NCI-H1930 (cell line): ENCODE measurements at places on chromosomes 11 and 22.

DNA sequence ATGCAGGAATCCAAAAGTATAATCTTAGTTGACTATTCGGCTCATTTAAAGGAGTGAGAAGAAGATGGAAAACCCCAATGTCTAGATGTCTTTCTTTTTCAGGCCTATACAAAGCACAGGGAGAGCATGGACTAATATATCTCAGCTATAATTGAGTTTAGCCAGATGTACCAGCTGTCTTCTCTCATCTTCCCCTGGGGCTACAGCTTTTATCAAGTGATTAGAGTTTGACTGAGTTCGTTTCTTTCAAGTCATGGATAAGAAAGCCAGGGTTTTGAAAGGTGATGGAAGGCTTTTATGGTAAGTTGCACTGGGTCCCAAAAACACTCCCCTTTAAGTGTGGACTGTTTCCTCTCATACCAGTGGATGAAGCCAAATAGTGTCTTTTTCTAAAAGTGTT lies 1172.8 kb upstream of the TENM4 start:
- DNase-seq, result no peak

GRCh38 chr11:108960501-108960900 lies 295.6 kb downstream of the DDX10 start:
- no peak for DNase-seq

GRCh38 chr11:17508791-17509190 lies 32.1 kb upstream of the ABCC8 start:
- no peak for DNase-seq

DNA sequence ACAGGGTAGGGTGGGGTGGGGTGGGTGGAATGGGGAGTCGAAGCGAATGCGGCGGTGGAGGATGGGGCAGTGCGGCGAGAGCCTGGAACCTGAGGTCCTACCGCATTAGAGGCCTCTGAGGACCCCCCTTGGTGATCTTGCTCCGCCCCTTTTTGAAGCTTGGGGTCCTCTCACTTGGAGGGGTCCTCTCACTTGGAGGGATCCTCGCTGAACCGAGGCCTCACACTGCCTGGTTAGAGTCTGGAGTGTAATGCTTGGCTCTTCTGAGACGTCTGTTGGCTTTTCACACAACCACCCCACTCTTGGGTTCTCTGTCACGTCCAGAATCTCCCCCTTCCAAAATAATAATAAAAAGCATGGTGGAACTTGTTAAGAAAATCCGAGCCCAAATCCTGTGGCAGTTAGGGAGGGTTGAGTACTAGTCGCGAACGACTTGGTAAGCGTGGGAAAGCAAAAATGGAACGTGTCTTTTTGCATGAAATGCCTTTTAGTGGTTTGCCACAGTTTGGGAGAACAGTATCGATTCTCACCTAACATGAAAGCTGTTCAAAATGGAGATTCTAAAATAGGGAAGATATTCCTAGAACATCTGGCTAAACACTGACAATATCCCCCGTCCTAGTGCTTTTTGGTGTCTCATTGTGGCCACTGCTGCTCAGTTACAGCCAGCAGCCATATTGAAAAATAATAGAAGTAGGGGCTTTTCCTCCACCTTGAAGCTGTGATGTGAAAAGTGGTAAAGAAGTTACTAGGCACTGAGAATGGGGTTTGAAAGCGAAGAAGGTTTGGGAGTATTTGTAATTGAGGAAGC lies 822 bp downstream of the RBX1 start:
- no peak for DNase-seq

DNA sequence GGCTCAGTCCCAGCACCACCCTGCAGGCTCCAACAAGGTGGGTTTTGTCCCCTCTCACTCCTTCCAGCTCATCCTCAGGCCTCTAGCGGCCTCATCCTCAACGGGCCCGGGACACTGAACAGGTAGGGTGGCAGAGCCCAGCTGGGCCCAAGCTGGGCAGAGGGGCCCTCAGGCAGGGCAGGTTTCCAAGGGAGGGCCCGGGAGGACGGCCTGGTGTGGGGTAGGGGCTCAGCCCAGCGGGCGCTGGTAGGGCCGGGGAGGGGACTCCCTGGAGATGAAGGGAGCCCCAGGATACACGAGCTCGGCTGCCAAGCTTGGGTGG lies 2.5 kb upstream of the IFITM10 start:
- no peak for DNase-seq

DNA sequence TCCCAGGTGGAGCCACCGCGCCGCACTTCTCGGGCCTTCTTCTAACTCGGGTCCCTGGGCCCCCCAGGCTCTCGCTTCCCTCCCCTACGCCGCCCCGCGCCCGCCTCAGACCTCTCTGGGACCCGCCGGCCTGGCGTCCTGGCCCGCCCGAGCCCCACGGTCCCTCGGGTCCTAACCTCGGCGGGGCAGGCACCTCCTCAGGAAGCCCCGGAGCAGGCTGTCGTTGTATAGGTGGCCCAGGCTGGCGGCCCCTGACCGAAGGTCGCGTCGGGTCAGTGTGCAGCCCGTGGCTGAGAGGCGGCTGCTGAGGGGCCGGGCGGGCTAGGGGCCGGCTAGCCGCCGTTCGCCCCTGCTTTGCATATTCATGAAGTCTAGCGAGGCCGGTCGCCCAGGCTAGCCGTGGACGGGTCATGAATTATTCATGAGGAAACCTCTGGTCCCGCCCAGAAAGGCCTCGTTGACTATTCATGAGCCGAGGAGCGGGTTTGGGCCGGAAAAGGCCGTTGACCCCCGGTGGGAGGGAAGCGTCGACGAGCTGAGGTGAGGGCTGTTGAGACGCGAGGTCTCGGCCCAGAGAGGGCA lies at the start of gene HORMAD2:
TSS of gene HORMAD2 (plus strand) at position 513 of the 582 bp plus-strand sequence. CDS start 13,489 bp downstream, outside the sequence.
- DNase-seq, result no peak

GRCh38 chr11:109132539-109132938 lies 289.5 kb upstream of the C11orf87 start:
- no peak for DNase-seq

- DNase-seq, result no peak
Observed at GRCh38 chr22:26225207-26225606, 55.9 kb downstream of the SEZ6L start.

- DNase-seq, result peak; percentile 53
Observed at GRCh38 chr22:28600546-28601143, 79.0 kb downstream of the TTC28 start.

DNA sequence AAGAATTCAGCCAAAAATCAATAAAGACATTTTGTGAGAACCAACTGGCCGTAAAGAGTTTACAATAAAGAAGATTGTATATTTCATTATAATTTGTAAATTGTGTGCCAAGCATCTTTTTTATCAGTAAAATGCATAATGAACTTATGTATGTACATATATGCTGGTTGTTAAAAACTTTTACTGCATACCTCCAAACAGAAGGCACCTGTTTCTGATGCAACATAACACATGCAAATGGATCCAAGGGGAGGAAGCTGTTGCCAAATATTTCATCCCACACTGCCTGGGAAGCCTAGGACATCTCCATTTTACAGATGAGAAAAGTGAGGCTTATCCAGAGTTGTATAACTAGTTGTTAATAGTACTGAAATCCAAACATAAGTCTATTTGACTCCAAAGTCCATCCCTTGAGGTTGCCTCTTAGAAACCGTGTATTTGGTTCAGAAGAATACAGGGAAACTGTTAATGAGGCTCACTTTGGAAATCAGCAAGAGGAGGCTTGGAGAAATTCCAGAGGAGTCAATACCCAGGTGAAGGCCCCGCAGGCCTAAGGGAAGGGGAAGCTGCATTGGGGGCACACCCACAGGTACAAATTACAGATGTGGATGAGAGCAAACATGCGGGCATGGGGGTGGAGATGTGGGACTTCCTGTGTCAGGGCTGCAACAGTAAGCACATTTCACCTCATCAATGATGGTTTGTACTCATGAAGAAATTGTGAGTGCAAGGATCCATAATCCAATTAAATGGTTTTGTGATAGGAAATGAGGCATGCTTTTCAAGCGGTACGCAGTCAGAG lies 51.1 kb downstream of the RCN1 start:
- DNase-seq, result no peak

DNA sequence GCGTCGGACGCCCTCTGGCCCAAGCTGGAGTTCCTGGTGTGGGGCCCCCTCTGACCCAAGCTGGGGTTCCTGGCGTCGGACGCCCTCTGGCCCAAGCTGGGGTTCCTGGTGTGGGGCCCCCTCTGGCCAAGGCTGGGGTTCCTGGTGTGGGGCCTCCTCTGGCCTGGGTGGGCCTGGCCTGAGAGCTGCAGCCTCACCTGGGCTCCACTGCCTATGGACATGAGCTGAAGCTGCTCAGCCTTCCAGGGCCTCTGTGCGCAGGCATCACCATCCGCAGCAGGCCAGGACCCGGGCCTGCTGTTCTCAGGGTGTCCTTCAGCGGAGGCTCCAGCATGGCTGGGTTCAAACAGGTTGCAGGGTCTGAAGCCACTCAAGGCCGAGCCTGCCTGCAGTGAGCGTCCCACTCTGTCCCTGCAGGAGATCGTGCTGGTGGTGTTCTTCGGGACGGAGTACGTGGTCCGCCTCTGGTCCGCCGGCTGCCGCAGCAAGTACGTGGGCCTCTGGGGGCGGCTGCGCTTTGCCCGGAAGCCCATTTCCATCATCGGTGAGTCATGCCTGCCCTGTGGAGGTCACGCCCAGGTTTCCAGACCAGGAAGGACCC lies 125.5 kb downstream of the KCNQ1 start:
- no peak for DNase-seq

- no peak for DNase-seq
Observed at GRCh38 chr22:25623851-25624250, 59.4 kb downstream of the GRK3 start.

DNA sequence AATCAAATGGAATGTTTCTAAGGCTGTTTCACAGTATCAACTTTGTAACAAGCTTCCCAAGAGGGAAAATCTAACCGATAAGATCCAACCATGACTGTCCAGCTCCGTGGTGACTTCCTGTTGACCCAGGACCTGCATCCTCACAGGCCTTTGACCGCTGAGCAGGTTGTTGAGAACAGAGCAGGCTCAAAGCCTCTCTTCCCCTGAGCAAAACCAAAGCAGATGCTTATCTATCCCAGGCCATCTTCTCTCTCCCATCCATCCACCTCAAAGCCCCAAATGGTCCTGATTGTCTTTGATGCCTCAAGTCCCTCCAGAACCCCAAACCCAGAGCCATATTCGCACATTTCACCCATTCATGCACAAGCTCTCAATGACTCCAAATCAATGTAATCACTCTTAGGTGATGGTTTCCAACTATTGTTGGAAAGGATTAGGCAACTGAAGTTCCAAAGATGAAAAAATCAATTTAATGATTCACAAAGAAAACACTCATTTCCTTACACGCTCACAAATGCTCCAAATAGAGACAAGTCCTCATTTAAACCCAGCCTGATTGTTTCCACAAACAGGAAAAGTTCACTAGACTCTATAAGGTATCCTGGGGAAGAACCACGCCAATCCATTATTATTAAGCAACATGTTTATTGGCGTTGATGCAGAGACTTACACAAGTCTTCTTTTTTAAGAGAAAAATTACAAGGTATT lies 48.7 kb downstream of the C11orf58 start:
- DNase-seq, result no peak

GRCh38 chr22:36196254-36197064 lies 5.2 kb downstream of the APOL4 start:
- DNase-seq, result no peak

GRCh38 chr22:44411226-44412135 lies 86.6 kb downstream of the RTL6 start:
- no peak for DNase-seq

DNA sequence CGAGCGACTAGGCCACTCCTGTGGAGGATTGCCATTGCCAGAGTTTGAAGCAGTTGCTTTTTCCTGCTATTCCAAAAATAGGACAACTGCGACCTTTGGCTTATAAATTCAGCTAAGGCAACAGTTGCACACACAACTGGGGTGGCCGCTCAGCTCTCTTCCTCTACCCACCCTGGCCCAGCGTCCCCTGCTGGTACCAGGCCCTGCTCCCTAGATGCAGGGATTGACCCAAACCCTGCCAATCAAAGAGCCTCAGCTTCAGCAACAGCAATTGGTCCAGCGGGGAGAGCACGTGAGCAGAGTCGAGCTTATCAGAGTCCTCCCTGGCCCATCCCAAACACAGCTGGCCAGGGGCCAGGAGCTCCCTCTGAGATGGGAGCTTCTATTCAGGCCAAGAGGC lies 22.0 kb upstream of the CABP2 start:
- no peak for DNase-seq

GRCh38 chr22:24841261-24841660 lies 35.2 kb downstream of the SGSM1 start:
- DNase-seq, result no peak

- no peak for DNase-seq
Observed at GRCh38 chr22:38471237-38471636, 3.3 kb downstream of the KDELR3 start.

DNA sequence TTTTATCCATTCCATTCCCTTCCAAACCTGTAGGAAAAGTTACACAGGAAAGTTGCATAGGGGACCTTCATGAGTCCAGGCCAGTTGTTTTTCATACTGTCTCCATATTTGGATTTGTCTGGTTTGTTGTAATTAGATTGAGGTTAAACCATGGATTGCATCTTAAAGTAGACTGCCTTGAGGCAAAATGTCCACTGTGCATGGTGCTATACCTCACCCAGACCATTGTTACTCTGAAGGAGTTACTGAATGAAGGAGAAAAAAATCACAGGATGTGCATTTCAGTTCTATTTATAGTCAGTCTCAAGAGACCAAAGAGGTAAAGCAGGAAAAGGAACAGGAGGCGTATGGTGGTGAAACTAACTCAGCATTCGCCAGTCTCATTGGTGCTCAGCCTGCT lies 29.6 kb upstream of the L3MBTL2 start:
- DNase-seq, result no peak

- DNase-seq, result peak; percentile 77
Observed at GRCh38 chr11:118907051-118908042, 18.4 kb downstream of the BCL9L start.

DNA sequence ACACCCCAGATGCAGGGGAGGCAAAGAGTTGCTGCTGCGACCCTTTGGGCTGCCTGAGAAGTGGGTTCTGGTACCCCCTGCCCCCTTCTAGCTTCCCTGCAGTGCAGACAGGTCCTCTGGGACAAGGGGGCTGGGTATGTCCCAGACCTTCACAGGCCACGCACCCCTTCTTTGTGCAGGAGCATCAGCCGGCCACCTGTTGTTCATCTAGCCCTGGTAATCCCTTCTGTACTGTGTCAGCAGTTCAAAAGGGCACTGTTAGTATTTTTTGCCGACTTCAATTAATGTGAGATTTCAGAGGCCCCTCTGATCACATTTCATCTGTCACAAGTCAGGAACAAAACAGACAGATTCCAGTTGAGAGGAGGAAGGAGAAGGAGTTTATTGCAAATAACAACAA lies 49.9 kb downstream of the ALX4 start:
- DNase-seq, result no peak

GRCh38 chr22:21726650-21727049 lies 8.9 kb downstream of the YPEL1 start:
- no peak for DNase-seq

DNA sequence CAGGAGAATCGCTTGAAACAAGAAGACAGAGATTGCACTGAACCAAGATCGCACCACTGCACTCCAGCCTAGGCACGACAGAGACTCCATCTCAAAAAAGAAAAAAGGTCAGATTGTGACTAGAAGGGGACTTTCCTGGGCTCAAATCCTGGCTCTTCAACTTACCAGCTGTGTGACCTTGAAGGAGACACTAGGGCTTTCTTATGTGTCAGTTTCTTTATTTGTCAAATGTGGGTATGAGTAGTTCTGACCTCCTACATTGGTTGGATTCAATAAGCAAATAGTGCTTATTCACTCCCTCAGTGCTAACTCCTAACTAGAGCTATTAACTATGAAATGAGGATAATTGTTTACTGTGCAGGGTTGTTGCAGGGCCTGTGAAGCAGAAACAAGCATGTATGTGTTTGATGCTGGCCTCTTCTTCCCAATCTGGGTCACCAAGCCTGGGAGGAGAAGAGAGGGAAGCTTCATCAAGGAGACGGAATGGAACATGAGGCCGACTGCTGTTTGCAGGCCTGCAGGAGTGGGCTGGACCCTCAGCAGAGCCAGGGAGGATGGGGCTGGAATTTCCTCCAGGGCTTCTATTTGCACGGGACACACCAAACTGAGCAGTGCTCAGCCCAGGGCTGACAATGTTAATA lies 22.5 kb downstream of the RHOD start:
- no peak for DNase-seq
